Dermis blood vessel endothelial cell (primary cell): ENCODE measurements at places on chromosomes 13 and 19.
A peak's percentile ranks its signal among the peaks of the same experiment; 100 is the strongest.

DNA sequence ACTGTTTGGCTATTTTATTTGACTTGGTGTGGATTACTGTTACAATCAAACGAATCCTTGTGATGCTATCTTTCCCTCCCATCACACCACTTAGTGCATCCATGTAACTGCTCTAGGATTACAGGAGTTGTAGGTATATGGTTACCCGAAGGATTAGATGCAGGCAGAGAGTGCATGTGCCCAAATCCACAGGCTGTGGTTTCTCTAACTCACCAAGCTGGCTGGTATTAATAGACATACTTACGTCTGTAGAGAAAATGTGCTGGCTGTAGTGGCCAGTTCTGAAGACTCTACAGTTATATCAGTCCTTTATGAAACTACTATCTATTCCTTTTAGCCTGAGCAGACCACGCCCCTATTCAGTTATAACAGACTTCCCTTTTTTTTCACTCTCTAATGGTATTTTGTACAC lies 1.1 kb upstream of the HMGB1 start:
- no peak for DNase-seq

DNA sequence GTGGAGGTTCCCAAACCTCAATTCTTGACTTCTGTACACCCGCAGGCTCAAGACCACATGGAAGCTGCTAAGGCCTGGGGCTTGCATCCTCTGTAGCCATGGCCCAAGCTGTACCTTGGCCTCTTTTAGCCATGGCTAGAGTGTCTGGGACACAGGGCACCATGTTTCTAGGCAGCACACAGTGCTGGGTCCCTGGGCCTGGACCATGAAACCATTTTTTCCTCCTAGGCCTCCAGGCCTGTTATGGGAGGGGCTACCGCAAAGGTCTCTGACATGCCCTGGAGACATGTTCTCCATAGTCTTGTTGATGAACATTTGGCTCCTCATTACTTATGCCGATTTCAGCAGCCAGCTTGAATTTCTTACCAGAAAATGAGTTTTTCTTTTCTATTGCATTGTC lies 701.4 kb downstream of the FGF9 start:
- DNase-seq = no peak

- no peak for DNase-seq
Observed at GRCh38 chr13:113671066-113672001, 4.3 kb downstream of the GRK1 start.

GRCh38 chr19:17831419-17831888 lies 10.1 kb upstream of the INSL3 start:
- no peak for DNase-seq

GRCh38 chr13:50119591-50119990 lies 104.3 kb downstream of the KCNRG start:
- no peak for DNase-seq

DNA sequence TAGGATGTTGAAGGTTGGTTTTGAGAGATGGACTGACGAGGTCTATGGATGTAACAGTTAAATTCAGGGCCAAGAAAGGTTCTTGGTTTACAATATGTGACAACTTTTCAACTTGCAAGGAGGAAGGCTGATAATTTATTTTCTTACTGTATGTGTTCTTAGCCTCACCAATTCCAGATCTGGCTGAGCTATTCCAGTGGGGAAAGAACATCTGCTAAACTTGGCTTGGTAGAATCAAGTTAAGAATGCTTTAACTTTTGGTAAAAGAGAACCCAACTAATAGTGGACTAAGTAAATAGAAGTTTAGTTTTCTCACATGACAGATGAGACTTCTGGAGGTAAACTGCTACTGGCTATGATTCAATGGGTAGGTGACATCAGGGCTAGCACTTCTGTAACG lies 222.9 kb downstream of the KLF5 start:
- no peak for DNase-seq

DNA sequence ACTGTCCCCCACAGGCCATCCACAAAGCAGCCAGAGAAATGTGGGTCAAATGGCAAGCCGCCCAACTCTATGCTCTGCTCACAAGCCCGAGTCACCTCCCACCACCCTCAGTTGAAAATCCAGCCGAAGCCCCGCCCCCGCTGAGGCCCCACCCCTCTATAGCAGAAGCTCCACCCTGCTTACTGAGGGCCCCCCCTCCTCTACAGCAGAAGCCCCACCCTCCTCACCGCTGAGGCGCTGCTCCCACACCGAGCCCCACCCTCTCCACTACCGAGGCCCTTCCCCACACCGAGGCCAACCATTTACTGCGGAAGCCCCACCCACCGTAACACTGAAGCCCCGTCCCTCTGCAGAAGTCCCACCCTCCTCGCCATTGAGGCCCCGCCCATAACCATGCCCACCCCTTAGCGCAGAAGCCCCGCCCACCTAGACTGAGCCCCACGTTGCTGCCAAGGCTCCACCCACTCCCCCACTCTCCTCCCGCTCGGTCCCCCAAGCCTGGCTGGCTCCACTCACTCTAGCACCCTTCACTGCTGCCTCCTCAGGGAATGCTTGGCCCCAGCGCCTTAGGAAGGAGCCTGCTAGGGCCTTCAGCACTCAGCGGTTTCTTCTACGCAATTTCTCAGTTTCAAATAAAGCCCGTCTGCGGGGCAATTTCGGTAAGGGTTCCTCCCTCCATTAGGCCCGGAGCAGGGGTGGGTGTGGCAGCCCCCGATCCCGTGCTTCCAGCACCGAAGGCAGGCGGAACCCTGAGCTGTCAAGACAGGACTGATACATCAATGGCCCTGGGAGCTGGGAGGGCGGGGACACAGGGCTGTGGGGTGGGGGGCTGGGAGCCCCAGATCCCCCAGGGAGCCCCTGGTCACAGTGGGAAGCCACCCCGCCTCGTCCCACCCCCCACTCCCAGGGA lies 9.0 kb upstream of the MYDGF start:
- DNase-seq = no peak

DNA sequence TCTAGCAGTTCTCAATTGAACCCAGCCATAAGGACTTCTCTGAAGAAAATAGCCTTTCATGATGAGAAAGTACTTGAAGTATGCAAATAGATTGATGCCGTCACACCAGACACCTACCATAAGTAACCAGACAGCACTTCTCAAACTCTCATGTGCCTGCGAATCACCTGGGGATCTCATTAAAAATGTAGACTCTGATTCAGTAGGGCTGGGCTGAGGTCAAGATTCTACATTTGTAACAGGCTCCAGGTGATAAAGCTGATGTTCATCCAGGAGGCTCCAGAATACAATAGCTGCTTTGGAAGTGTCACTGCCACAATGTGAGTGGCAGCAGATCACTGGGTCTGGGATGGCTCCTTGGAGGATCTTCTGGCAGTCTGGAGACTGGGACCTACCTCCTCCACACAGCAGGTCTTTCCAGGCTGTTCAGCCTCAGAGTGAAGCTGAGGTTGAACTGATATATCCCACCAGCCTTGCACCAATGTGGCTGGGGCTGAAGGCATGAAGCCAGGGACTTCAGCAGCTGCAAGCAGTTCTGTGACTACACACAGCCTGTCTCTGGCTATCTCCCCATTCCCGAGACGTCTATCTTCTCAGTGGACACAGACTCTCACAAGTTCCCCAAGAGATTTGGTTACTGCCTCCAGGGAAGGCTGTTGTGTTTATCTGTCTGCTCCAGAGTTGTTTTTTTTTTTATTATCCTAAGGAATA lies 9.1 kb downstream of the MBNL2 start:
- no peak for DNase-seq

GRCh38 chr13:22447132-22447886 lies 733.5 kb upstream of the SGCG start:
- no peak for DNase-seq

- no peak for DNase-seq
Observed at GRCh38 chr13:35603593-35604285, 127.2 kb upstream of the MAB21L1 start.

GRCh38 chr19:8342316-8342683 lies 762 bp downstream of the KANK3 start:
- no peak for DNase-seq

DNA sequence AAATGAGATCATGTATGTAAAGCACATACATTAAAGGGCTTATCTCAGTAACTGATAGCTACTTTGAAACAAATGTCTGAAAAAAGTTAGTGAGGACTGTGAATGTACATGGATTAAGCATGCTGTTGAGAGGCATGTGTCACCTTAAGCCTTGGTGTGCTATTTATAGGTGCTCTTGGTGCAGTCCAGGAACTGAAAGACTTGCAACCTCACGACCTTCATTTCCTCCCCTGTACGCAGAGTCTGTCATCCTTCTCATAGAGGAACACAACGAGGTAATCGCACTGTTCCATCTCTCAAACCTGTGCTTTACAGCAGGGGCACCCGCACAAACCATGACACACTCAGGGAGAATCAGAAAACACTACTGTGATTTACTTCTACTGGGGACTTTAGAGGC lies 65.6 kb downstream of the UFM1 start:
- DNase-seq = peak; percentile 0

GRCh38 chr19:45404557-45405434 lies at the start of gene PPP1R13L:
PPP1R13L (minus strand) TSS chr19:45405069; CDS start chr19:45398318, 6,751 bp downstream.
- peak; percentile 94 for DNase-seq

DNA sequence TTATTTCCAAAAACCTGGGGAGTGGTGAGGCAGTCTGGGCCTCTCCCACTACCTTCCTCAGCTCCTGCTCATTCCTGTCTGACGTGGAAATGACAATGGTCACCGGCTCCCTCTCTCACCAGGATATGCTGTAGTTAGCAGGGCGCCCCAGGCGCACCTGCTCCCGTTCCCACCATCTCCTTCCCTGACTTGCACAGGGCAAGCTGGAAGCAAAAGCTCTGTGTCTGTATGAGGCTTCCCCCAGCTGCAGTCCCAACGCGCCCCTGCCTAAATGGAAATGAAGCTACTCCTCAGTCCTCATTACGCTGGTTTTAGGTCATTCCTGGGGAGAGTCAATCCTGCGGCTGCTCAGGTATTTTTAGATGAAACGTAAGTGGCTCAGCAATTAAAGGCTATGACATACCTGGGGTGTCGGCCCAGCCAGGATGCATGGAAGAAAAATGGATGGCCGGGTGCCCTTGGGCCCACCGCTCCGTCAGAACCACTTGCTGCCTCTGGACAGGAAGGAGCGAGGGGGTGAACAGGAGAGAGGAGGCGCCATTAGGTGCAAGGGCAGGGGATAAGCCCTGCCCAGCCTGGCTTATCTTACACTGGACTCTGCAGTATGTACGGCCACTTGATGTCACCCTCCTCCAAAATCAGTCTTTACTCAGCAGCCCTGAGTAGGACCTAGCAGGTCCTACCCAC lies 32.4 kb downstream of the DHRS12 start:
- DNase-seq = no peak

DNA sequence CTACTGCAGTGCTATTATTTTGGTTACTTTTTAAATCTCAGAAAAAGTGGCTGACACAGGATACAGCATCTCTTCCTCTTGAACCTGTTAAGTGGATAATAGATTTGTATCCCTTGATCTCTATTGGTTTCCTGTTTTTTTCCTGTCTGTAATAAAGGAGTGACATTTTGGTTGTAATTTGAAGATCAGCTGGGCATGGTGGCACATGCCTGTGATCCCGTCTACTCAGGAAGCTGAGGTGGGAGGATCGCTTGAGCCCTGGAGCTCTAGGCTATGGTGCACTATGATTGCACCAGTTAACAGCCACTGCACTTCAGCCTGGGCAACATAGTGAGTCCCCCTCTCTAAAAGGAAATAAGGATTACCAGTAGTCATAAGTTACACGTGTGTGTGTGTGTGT lies 46.8 kb downstream of the METTL21C start:
- peak; percentile 25 for DNase-seq

- no peak for DNase-seq
Observed at GRCh38 chr13:64457976-64458375, 2772.2 kb downstream of the PCDH9 start.

- peak; percentile 4 for DNase-seq
Observed at GRCh38 chr13:89925107-89925506, 1422.4 kb upstream of the MIR17HG start.

DNA sequence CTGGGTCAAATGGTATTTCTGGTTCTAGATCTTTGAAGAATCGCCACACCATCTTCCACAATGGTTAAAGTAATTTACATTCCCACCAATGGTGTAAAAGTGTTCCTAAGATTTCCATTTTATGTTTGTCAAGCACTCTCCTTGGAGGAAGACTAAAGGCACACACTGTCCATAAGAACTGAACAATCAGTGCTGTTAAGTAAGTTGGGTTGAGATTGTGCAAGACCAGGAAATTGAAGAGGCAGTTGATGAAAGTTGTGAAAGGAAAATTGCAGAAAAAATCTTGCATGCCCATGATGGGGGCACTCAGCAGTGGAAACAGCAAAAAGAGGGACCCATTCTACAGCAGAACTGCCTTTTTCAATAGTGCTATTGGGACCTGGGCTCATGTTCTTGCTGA lies 323.6 kb downstream of the DLEU7 start:
- DNase-seq = no peak

- no peak for DNase-seq
Observed at GRCh38 chr13:48353590-48353989, 50.0 kb downstream of the RB1 start.

GRCh38 chr13:93218583-93218982 lies 8.0 kb upstream of the GPC6 start:
- DNase-seq = no peak

GRCh38 chr13:88919970-88920628 lies 1248.9 kb downstream of the SLITRK5 start:
- DNase-seq = no peak

DNA sequence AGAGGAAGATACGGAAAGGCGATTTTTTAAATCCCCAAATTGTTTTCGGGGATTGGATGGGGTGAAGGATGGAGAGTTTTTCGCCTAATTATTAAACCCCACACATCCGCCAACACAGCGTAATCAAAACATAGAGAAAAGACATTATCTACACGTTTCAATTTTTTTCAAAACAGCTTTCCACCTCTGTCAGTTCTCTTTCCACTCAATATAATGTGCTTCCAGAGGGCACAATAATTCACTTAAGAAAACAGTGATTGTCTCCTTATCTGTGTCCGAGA lies 435 bp upstream of the OBI1 start:
- peak; percentile 17 for DNase-seq

GRCh38 chr13:113064000-113064533 lies 41.5 kb upstream of the F7 start:
- DNase-seq = no peak

DNA sequence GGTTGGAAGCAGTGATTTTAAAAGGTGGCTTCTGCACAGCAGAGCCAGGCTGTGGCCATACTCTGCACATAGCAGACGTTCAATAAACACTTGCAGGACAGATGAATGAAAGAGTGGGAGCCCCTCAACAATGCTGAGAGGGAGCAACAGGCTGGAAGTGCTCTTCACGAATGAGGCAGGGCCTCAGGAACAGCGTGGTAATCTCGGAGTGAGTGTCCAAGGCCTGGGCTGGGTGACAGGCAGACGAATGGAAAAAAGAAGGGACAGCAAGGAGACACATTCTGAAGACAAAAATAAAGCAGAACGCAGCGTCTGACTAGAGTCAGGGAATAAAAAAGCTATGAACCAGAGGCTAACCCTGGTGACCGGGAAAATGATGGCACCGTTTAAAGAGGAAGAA lies 11.1 kb downstream of the GJA3 start:
- DNase-seq = no peak
